ENCODE measurements at places on chromosomes 1 and 21.

GRCh38 chr1:8814865-8815264 lies 2.6 kb downstream of the RERE start:
- no peak for DNase-seq

GRCh38 chr1:2808386-2808705 lies 6.9 kb upstream of the TTC34 start:
- no peak for DNase-seq

DNA sequence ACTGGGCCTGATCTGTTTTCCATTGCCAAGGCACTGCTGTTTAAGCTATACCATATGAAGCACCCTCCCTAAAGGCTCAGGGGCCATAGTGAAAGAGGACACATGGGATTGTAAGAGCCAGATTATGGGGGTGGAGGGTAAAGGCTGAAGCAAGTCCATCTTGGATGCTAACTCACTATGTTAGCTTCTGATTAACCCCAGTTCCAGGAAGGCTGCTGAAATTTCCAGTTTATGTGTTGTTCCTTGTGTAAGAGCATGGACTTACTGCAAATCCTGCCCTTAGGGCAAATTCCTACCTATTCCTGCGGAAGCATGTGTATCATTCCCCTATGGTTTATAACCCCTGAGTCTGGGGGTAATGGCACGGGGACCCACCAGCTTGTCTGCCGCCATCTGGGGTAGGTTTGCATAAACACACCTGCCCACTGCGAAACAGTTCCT lies 91.8 kb upstream of the SERBP1 start:
- DNase-seq: no peak

DNA sequence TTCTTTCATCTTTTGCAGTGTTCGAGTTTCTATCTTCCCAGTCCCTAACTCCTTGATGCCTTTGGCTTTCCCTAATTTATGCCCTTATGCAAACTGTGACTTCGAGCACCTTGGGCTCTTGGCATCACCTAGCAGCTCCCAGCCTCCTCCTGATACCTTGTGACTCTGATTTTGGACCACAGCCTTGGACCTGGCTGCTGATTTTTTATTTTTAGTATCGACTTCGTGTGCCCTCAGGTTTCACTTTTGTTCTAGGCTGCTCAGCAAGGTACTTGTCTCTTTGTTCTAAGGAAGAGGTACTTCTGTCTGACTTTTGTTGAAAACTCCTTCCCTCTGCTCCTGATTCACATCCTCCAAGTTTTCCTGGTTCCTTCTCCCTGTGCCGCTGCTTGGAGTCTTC lies 69.6 kb upstream of the KCNK1 start:
- DNase-seq: no peak

DNA sequence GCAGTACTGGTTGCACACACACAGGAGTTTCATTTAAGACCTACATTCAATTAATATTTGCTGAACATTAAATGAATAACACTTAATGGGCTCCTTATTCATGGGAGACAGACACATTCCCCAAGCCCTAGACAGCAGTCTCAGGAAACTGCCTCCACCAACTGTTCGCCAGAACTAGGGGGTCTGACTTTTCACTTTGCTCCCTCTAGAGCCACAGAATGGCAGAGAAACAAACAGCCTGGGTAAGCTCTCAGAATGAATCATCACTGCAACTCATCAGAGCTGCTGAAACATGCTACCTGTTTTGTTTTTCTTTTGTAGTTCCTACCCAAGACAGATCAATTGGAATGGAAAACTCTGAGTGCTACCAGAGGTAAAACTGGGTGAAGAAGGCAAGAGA lies 31.7 kb downstream of the ELK4 start:
- DNase-seq: no peak

DNA sequence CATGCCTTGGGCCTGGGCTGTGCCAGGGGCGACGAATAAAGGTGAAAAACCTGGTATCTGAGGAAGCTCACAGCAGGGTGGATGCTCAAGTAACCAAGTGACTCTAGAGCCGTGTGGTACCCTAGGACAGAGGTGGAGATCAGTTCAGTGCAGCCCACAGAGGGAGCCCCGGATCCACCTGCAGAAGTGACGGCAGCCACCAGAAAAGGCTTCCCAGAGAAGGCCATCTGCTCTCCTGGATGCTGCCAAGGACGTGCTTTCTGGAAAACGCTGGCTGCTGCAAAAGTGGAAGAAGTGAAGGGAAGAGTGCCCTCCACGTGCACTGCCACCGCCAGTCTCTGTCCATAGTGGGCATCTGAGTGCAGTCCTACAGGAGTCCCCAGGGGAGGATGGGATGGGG lies 27.7 kb downstream of the TMCO4 start:
- no peak for DNase-seq

GRCh38 chr21:41142051-41142795 lies 25.7 kb upstream of the BACE2 start:
- peak; percentile 26 for DNase-seq

DNA sequence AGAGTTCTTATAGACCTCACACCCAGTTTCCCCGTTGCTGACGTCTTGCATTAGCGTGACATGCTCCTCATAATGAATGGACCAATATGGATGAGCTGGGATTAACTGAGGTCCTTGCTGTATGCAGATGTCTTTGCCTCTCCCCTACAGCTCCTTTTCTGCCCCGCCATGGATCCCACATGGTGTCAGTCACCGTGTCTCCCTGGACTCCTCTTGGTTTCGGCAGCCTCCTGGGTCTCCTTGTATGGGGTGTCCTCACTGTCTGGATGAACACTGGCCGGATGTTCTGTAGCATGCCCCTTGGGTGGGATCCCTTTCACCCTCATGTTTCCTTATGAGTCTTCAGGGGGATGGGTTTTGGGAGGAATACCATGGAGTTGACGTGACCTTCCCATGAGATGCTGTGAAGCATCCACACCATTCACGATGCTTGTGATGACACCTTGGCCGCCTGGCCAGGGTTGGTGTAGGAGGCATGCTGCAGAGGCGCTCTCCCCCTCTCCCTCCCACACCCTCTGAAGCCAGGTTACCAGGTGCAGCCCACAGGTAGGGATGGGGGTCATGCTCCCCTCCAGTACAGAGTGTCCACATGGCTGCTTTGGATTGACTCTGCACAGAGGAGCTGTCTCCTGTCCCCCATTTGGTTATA lies 4.4 kb downstream of the GJC2 start:
- no peak for DNase-seq

GRCh38 chr1:201946224-201946908 lies at the start of gene LMOD1:
Gene LMOD1 (minus strand): TSS chr1:201946548. CDS start chr1:201946340, 208 bp downstream.
- peak; percentile 18 for DNase-seq

DNA sequence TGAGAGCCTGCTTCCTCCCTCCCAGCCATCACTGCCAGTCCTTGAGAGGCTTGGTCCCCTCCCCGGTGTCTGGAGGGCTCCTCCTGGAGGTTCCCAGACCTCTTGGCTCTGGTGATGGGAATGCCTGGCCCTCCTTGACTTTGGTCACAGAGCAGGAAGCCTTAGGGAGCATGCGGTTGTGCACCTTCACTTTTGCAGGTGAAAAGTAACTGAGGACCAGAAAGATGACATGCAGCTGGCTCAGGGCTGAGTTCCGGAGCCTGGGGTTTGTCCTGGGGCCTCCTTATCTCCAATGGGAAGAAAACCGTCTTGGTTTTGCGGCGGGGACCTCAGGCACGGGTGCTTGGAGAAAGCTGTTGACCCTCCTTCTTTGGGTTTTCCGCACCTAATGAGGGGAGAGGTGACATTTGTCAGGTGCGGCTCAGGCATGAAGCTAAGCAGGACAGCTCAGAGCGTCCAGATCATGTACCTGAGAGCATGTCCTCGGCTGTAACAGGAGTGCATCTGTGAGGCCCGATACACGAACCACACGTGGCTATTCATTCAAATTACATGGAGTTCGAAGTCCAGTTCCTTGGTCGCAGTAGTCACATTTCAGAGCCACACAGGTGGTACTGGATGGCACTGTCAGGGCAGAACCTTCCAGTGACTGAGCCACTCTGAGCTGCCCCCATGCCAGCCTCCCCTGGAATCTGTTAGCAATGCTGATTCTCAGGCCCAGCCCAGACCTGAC lies 608 bp upstream of the MX2 start:
- DNase-seq: no peak

GRCh38 chr1:86324130-86324822 lies 71.8 kb downstream of the ODF2L start:
- no peak for DNase-seq

- peak; percentile 67 for DNase-seq
These were observed 24.5 kb downstream of the CLIC6 start for GRCh38 chr21:34693192-34693810.

GRCh38 chr1:161932668-161933067 lies 91.0 kb downstream of the OLFML2B start:
- DNase-seq: no peak

DNA sequence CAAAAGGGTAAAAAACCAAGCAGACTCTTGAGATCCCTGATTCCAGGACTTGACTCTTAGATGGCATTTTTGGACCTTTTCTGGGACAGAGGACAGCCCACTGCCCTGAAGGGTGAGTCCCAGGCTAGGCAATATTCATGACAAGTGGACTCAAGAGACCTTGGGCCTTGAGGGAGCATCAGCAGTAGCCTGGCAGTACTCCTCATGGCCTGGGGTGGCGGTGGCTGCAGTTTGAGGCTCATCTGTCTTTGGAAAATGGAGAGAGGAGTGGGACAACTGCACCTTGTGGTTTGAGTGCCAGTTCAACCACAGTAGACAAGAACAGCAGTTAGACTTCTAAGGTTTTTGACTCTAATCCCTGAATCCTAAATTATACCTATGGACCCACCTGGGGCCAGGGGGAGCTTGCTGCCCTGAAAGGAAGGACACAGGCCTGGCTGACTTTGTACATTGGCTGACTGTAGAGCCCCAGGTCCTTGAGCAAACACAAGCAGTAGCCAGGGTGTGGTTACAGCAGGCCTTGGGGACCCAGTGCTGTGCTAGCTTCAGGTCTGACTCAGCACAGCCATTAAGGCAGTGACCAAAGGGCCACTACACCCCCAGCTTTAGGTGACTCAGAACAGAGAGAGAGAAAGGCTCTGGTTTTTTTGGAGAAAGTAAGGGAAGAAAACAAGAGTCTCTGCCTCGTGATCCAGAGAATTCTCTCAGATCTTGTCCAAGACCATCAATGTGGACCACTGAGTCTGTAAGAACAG lies 1023.2 kb downstream of the KCNT2 start:
- DNase-seq: no peak

GRCh38 chr21:24225431-24225830 lies 1381.8 kb downstream of the MRPL39 start:
- DNase-seq: peak; percentile 39

- DNase-seq: no peak
These were observed 38.4 kb downstream of the IGSF21 start for GRCh38 chr1:18145851-18146618.

DNA sequence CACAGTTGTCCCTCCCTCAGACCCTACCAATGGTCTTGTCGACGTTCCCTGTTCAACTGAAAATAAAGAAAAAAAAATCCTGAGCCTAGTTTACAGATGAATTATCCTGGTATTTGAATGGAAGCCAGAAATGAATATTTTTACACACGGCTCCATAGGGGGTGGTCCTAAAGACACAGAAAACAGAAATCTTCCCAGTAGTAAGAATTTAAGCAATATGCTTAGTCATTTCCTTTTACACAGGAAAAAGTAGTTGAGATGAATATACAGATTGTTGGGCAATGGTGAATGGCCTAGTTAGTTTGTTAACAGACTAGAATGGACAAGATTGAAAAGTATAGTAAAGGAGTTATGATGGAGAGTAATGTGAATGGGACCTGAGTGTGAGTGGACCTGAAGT lies 67.4 kb downstream of the RGS18 start:
- DNase-seq: peak; percentile 44

DNA sequence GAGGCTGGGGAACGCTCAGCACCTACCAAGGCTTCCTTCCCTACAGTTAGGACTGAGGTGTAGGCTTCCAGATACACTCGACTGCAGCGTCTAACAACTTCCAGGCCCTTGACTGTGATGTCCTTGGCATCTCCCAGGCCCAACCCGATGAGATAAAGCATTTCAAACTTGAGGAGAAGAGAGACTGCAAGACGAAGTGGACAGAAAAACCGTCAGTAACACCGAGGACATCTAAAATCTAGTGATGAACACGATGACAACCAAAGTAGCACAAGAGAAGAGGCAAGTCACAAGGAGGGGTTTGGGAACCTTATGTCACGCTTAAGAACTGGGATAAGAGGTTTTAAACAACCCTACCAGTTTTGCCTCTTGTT lies 314 bp downstream of the DPH5 start:
- no peak for DNase-seq

DNA sequence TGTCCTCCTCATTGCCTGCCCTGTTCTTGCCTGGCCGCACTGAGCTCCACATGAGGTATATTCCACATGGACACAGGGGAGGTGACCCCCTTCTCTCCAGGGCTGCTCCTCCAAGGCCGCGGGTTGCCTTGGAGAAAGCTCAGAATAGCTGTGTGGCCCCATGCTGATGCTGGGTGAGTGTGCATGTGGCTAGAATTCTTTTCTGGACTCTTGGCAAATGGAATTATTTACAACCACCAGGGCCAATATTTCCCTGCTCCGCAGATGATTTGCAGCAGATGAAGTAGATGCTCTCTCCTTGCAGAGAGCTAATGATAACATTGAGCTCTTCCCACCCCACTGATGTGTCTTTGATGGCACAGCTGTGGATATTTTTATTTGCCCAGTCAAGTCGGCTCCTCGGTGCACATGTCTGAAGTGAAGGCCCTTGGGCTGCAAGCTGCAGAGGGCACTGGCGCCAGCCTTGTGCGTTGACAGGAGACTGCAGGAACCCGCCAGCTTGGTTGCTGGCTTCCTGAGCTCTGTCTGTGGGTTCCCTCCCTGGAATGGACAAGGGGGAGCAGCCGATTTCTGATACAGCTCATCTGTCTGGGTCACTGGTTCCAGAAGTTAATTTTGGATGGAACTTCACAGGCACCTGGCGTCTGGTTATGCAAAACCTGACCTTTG lies 404.7 kb upstream of the VAMP3 start:
- no peak for DNase-seq

DNA sequence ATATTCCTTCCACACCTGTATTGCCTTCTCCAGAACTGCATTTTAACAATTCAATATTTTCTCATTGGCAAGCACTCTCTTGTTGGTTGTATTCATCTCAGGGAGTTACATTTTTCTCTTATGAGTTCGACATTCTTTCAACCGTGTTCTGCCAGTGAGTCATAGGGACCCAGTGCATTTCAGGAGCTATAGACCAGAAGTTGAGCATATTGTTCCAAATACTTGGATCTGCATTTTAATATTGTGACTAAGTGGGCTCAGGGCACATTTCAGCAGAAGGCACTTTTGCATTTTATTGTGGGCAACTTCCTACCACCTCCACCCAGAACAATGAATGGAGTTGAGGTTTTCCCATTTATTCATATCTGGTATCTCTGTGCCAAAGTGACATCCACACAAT lies 132.8 kb downstream of the TNFSF18 start:
- DNase-seq: peak; percentile 67

DNA sequence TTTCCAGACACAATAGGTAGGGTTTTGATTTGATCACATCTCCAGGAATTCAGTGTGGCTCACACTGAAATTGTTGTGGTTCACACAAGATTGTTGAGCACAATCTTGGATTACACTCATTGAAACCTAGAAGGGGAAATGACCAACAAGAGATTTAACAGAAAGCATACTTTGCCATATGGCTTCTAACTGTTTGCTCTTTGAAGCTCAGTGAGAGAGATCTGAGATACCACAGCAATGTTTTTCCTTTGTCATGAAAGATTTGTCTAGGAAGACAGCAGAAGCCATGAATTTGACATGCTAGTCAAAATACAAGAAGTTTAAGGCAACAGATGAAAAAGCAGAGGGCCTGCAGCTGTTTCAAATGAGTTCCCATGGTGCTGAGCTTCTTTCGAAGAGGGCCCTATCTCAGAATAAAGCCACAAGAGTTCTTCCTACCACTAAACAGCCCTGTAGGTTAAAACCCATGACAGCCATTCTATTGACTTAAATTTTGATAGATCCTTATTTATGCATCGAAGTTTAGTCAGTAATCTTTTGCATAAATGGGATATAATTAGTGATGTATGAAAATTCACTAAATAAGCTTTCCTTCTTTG lies 650.4 kb downstream of the LTN1 start:
- no peak for DNase-seq

Data from H4 (cell line).